ENCODE measurements at places on chromosomes 16 and 17. TPM values are rescaled to one million over a fixed set of nuclear protein-coding genes. Genes with fewer than 3 reads are reported as not detected.

GRCh38 chr17:67557052-67557845 is 160.5 kb upstream of the NOL11 start:
- no peak for DNase-seq

- no peak for DNase-seq
Observed at GRCh38 chr17:61075988-61076387, 323.7 kb upstream of the TBX2 start.

The EPN3 gene
- total RNA-seq: 5.8 TPM

DNA sequence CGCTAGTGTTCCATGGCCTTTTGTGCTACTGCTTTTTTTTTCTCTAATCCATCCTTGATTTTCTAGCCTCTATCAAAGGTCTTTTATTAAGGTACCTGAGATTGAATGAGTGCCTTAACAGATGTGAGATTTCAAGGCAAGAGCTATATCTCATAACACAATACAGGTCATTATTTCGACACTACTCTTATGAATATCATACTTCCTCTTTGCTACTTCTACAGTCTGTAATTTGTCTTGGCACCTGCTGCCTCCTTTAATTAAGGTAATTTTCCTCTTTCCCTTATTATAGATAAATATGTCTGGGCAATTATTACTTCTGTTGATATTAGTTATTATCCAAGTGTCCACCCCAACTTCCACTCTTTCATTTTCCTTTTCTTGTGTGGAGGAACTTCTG is 5.3 kb downstream of the KRT28 start:
- DNase-seq: no peak

GRCh38 chr17:83081684-83082201 is 2.3 kb downstream of the METRNL start:
- no peak for DNase-seq

GRCh38 chr17:68733241-68734176 is 132.3 kb upstream of the FAM20A start:
- DNase-seq: no peak

DNA sequence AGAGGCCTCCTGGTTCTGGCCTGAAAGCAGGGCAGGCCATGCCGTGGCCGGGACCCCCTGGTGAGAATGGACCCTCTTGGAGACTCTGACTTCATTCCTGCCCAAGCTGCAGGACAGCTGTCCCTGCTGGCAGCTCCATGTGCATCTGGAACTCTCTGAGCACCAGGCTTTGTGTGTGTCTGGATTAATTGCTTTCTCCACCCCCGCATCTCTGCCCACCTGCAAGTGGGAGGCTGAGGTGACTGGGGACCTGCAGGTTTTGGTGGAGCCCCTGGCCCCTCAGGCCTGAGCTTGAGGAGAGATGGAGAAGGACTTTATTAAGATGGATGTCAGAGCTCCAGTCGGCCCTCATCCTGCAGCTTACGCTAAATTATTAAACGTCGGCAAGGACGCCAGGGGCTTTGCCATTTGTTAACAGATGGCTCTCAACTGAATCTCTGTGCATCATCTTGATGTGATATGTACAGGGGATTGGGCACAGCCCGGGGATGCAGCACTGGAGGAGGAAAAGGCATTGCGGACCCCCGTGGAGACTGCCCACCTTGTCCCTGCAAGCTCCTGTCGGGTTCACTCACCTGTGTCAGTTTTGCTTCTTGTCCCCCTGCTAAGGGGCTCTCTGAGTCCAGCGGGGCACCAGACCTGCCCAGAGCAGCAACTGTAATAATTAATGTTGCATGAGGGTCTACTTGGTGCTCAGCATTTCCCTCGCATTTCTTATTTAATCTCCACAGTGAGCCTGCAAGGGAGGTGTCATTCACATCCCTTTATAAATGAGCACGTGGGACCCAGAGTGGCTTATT is 154.1 kb upstream of the RPL38 start:
- DNase-seq: no peak

GRCh38 chr17:77666881-77667395 is 291.6 kb upstream of the TNRC6C start:
- DNase-seq: no peak

DNA sequence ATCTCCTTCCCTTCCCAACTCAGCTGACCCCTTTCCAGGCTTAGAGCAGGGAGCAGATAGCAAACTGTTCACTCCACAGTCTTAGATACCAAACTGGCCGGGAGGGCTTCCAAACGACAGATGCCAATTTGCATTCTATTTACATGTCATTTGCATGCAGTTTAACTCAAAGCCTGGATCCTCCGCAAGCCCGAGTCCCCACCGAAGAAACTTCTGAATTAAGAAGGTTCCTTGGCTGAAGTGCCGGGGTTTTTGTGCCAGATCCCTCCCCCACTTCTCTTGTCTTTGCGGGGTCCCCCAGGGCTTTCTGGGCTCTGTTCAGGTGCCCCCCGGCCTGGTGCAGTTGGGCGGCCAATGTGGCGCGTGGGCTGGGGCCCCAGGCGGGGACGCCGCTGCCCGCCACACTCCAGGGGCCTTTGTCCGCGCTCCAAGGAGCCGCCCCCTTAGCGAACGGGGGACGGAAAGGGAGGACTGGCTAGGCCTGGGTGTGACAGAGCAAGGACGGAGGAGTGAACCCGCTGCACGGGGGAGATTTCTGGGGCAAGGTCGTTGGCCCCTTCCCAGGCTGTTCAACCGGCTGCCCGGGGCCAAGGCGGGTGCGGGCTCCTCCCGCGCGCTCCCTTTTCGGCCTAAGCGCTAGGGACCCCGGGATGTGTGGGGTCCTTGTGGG is 1.2 kb downstream of the GPRC5B start:
- no peak for DNase-seq

DNA sequence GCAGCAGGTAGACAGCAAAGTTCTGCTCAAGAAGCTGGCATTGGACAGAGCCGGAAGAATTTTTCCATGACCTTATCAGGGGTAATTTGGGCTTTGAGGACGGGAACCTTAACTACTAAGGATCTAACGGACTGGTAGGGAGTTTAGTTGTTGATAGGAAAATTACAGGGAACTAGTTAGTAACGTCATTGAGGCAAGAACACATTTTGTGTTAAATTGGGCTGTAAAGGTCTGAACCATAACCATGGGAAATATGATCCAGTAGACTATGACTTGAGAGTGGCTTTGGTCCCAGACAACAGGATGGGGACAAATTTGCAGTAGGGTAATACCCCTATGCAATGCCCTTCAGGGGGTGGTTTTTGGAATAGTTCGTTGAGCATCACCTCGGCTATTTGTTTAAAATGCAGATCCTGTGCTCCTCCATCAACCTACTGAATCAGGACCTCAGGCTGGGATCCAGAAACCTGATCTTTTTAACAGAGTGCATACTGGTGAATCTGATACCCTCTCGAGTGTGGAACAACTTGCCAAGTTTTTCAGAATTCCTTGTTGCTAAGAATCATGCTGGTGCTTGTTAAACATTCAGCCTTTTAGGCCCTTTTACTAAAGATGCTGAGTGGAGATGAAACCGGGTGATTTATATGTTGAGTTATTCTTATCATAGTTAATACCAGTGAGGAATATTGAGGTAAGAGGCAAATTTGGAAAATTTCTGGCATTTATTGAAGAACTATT is 255.1 kb downstream of the MAP2K6 start:
- no peak for DNase-seq

The RRAD gene
- total RNA-seq: not detected

DNA sequence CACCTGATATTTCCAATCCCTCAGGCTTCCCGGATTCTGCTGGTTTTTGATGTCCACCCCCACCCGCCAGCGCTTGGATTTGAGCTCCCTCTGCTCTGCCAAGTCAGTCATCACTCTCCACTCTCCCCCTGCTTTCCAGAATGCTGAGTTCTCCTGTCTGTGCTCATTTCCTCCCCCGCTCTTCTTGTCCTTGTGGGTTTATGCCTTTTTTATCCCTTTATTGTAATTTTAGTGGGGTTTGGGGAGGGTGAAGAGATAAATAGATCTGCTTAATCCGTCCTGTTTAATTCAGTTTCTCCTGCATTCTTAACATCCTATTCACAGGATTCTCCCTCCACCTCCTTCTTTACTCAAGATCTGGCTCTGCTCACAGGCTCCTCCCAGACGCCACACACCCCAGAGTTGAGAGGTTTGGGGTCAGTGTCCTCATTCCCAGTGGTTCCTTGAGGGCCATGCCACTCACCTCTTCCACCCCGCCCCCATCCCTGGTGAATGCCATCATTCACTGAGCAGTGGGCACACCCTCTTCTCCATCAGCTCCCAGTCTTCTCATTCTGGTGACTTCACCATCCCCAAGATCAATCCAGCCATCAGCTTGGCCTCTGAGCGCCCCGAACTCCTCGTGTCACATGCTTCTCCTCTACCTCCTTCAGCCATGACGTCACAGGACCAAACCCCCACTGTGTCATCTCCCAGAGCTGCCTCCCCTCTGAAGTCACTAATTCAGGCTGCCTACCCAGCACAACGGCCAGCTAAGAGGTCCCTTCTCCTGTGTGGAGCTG is 15.1 kb upstream of the GUCY2D start:
- DNase-seq: no peak

DNA sequence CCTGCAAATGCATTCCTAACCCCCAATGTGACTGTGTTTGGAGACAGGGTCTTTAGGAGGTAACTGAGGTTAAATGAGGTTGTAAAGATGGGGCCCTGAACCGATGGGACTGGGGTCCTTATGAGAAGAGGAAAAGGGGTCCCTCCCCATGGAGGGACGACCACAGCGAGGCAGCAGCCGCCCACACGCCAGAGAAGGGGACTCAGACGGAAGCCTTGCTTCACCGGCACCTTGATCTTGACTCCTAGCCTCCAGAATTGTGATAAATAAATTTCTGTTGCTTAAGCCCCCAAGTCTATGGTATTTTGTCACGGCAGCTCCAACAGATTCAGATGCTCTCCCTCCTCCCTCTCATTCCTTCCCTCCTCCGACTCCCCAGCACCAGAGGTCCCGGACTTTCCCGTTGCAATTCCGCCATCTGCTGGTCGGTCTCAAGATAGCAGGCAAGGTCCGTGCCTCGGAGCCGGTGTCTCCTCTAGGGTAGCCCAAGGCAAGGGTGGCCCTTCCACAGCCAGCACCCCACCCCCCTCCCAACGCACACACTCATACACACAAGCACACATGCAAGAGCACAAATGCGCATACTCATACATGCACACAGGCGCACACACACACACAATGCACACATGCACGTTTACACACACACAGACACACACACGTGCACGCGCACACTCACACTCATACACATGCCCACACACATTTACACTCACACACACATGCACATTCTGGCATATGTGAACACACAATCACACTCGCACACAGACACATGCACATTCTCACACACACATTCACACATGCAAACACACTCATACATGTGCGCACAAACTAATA is 23.1 kb upstream of the C16orf78 start:
- DNase-seq: peak; percentile 94

GRCh38 chr17:79813297-79814126 is 16.6 kb upstream of the CBX8 start:
- no peak for DNase-seq

DNA sequence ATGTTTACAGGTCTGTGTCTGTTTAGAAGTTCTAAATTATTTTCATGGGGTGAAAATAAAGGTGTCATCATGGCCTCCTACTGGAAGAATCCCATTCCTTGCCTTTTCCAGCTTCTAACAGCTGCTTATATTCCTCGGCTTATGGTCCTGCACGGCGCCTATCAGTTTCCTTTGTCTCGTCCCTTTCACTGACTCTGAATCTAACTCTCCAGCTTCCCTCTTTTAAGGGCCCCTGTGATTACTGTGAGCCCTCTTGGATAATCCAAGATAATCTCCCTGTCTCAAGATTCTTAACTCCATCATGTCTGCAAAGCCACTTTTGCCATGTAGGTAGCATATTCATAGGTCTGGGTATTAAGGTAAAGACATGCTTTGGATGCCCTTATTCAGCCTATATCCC is 441.0 kb upstream of the ERCC4 start:
- DNase-seq: no peak

The SLFN12 gene
- total RNA-seq: 10.7 TPM

GRCh38 chr16:3528406-3528805 is 27.6 kb downstream of the CLUAP1 start:
- no peak for DNase-seq

- no peak for DNase-seq
Observed at GRCh38 chr17:4109449-4109848, 33.4 kb downstream of the ZZEF1 start.

DNA sequence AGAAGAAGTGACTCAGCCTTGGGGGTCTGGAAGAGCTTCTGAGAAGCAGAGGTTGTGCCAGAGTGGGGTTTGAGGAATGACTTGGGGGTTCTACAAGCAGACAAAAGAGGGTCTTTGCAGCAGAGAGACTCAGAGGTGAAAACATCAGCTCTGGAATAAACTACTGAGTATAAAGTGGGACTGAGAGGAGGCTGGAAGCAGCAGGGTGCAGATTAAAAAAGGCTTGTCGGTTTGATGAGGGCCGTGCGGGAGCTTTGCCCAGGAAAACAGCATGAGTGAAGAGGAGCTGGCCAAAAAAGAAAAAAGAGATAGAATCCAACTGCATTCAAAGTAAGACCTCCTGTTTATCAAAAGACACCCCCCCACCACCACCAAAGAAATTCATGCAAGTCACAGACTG is 13.1 kb upstream of the ACE start:
- no peak for DNase-seq

GRCh38 chr16:3695610-3696369 is 21.5 kb downstream of the TRAP1 start:
- no peak for DNase-seq

GRCh38 chr16:74107795-74108610 is 188.6 kb upstream of the PSMD7 start:
- DNase-seq: peak; percentile 69

The DCAKD gene
- 35.6 TPM for total RNA-seq

GRCh38 chr16:81873843-81874752 is 95.0 kb downstream of the PLCG2 start:
- peak; percentile 80 for DNase-seq

DNA sequence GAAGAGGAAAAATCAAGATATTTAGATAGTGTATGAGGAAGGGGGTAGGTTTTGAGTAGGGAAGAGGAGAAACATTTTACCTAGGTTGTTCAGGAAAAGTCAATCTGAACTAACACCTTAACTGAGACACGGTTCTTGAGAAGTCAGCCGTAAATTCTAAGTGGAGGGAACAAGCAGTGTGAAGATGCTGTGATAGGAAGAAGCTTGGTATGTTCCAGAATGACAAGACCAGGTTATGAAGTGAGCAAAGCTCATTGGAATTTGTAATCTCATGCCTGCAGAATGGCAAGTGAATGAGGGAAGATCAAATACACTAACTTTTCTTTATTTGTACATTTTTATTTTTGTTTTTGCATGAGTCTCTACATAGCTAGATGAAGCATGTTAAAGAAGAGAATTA is 307.6 kb downstream of the ZFHX3 start:
- no peak for DNase-seq

Data from H1 (cell line).